ENCODE measurements at places on chromosomes 1 and 21. TPM values are rescaled to one million over a fixed set of nuclear protein-coding genes. Genes with fewer than 3 reads are reported as not detected.

GRCh38 chr1:53606651-53607051 lies 132.3 kb downstream of the GLIS1 start:
- DNase-seq: no peak

DNA sequence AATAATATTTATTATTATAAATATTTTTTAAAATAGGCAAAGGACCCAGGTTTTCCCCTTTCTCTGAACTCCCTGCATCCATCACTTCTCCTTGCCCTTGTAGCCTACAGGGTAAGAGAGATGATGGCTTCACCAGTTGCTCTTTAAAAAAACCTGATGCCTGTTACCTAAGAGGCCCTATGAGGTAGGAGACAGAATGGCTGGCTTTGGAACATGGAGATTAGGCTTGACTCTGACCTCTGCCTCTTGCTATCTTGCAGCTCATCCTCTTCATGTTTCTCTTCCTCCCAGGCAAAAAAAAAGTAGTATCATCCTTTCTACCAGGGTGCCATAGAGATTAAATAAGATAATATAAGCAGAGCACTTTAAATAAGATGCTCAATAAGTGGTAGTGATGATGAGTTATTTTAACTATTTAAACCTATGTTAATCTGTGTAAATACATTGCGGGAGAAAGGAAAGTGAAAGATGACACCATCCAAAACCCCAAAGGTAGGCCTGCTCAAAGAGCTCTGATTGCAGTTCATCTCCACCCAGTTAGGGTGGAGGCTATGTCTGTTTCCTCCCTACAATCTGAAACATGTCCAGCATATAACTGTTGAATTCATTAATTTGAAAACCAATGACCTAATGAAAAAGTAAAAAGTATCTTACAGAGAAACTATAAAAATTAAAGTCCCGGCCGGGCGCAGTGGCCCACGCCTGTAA lies 51.8 kb downstream of the RGS2 start:
- DNase-seq: no peak

- no peak for DNase-seq
Observed at GRCh38 chr1:1757422-1758058, 20.7 kb downstream of the NADK start.

- DNase-seq: peak; percentile 68
Observed at GRCh38 chr1:160996178-160996577, 24.8 kb downstream of the F11R start.

The USF1 gene
- 95.7 TPM for total RNA-seq

DNA sequence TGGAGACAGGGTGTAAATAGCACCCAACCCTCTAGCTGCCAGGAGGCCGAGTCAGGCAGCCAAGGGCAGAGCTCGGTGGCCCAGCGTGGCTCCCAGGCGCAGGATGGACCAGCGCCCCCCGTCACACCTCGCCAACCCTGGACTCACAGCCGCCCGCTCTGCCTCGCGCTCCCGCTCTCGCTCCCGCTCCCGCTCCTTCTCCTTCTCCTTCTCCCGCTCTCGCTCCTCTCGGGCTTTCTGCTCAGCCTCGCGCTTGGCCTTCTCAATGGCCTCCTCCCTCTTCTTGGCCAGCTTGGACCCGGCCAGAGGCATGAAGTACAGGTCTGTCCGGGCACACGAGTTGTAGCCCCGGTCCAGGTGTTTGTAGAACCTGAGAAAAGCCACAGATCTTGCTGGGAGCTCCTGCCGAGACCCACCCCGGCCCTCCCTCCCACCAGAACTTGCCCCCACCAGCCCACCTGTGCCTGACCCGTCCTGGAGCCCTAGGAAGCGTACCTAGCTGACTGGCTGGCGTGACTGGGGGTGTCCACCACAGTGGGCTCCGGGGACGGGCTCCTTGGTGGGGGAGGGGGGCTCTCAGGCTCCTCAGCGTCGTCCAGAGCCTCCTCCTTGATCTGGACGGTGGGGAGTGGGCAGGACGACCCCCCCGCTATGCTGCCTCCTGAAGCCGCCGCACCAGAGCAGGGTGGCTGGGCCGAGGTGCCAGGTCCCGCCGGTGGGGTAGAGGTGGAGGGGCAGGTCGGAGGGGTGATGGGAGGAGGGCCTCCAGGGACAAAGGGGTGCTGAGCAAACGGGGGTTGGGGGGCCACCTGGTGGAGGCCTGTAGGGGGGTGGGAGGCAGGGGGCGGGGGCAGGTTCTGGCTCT lies 41.9 kb downstream of the SLC45A1 start:
- no peak for DNase-seq

DNA sequence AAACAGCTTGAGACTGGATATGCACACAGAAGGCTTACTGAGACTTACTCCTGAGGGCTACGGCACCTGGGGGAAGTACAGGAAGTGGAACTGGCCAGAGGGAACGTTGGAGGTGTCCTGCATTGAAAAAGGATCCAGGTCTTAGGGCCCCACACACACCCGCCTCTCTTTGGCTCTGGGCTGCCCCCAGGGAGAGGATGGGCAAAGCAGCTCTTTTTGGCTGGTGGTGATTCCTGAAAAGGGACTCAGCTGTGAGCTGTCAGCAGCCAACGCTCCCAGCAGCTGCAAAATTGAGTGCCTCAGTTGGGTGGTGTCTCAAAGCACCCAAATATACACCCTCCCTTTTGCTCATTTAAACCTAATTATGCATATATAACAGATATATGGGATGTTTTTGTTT lies 213.2 kb downstream of the TNR start:
- DNase-seq: no peak

DNA sequence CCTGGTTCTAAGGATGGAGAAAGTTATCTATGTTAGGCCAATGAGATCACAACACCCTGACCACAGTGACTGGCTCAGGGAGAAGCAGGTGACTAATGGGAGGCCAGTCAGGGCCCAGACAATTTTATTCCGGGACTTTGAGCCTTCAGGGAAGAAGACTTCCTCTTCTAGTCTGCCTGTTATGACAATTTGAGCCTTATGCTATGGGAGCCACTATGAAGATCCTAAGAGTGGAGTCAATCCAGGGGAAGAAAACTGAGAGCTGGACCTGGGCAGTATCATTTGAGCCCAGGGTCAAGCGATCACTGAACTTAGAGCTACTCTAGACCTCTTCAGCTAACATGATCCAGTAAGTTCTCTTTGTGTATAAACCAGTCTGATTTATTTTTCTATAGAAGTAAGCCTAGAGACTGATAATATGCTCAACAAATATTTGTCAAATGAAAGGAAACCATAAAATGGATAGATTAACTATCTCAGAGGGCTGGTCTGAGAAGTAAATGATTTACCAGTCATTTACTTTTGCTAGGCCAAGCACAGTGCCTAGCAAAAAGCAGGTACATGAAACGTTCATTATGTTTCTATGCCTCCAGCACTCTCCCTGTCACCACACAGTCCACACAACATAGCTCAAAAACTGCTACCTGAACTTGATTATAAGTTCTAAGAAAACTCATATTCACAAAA lies 4.2 kb upstream of the C1orf141 start:
- no peak for DNase-seq

DNA sequence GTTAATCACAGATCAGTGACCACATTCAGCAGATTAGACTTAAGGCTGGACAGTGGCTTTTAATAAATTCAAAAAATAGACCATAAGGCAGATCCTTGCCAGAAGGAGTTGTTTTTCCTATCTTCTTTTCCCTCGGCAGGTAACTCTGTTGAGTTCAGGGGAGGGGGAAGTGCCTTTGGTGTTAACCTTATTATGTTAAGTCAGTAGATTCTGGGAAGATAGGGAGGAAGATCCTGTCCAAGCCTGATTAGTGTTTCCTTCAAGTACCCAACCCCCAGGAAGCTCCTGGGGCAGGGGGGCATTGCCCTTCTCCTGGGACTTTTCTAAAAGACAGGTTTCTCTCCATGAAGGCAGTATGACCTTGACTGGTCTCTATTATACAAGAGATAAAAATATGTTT lies 87.4 kb downstream of the ELAVL4 start:
- no peak for DNase-seq

- DNase-seq: peak; percentile 22
Observed at GRCh38 chr1:44377925-44378784, 23.1 kb upstream of the ERI3 start.

- DNase-seq: no peak
Observed at GRCh38 chr1:157993147-157993917, at the start of gene KIRREL1. Gene KIRREL1, plus strand, starts transcription at chr1:157993645. Its CDS starts 32 bp downstream, at chr1:157993677.

DNA sequence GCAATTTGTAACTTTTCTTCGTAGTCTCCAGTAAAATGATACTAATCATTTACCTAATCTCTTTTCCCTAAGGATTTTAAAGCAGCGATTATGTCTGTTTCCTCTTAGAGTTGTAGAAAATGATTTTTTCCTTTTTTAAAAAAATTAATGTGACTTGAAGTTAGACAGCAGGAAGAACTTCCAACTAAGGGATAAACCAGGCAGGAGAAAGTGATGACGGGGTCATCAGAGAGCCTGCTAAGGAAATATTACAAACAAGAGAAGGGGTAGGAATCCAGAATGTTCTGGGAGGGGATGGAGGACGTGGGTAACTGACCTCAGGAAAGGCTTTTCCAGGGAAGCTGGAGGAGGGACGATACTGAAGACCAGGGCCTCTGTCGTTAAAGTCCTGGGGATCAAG lies 8.8 kb upstream of the ETV3L start:
- no peak for DNase-seq

DNA sequence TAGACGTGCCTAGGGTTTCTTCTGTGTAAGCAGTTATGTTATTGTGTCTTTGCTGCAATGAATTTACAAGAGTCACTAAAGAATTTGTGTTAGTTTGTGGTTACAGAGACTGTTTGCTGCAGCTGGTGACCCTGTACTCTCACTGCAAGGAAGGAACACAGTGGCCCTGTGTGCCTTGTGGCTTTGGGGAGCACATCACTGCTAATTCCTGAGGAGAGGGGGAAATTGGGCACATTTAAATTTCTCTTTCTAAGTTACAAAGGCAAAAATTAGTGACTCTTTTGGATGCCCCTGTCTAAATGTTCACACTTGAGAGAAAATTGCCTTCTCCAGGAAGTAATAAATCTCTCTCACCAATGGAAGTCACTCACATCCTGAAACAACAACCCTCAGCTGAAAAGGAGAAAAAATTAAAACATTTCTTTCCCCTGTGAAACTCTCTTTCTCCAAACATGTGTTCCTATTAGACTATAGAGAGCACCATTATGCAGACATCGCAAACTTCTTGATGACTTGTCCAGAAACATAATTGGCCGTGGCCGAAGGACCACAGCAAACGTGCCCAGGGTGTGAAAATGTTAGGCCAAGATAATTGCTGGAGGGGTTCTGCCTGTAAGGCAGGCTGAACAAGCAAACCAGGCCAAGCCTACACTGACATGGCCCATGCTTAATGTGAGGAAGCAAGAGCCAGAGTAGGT lies 32.3 kb upstream of the SPAG17 start:
- no peak for DNase-seq

- no peak for DNase-seq
Observed at GRCh38 chr1:204077979-204078696, 5.2 kb downstream of the SOX13 start.

Data from pulmonary artery endothelial cell (primary cell).